ENCODE measurements at places on chromosomes 7 and 10. TPM values are rescaled to one million over a fixed set of nuclear protein-coding genes. Genes with fewer than 3 reads are reported as not detected.

DNA sequence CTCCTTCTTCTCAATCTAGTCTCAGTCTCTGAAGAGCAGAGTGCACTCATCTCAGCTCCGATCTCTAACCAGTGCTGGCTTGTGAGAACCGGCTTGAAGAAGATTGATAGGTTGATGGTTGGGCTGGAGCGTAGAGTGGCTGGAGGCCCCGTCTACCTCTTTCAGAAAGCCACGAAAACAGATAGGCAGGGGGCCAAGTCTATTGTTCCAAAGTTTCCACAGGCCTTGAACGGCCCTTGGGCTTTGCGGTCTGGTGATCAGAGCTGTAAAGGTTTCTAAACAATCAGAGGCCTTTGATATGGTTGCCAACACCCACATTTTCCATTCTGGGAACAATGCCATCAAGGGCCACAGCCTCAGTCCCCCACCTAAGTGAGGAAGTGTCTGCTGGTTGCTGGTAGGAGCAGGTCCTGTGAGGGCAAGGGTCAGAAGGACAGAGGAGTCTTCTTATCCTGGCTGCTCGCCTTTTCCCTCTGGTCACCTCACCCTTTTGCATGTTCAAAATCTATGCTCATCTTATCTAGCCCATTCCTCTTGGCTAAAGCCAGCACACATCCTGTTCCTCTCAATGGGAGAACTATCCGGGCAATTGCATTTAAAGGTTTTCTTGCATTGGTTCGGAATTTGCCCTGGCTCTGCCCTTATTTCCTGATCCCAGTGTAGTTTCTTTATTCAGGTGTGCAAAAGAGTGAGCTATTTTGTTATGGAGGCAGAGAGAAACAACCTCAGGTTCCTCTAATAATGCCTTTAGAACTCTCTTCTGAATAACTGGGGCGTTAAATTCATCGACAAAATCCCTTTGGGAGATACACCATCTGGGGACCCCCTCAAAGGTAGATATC is 70.3 kb upstream of the KMT2E start:
- H3K36me3 ChIP-seq = no peaks in the 10 kb centered on the region
- H3K27me3 ChIP-seq = no peaks in the 10 kb centered on the region
- peak; percentile 100 for DNase-seq
- no peak overlapping the region for H3K4me3 ChIP-seq
- H3K27ac ChIP-seq = peak overlapping the region; percentile 86
- peaks cover 35% of the 10 kb centered on the region for H3K4me1 ChIP-seq

Gene KLF14
- not detected for total RNA-seq

DNA sequence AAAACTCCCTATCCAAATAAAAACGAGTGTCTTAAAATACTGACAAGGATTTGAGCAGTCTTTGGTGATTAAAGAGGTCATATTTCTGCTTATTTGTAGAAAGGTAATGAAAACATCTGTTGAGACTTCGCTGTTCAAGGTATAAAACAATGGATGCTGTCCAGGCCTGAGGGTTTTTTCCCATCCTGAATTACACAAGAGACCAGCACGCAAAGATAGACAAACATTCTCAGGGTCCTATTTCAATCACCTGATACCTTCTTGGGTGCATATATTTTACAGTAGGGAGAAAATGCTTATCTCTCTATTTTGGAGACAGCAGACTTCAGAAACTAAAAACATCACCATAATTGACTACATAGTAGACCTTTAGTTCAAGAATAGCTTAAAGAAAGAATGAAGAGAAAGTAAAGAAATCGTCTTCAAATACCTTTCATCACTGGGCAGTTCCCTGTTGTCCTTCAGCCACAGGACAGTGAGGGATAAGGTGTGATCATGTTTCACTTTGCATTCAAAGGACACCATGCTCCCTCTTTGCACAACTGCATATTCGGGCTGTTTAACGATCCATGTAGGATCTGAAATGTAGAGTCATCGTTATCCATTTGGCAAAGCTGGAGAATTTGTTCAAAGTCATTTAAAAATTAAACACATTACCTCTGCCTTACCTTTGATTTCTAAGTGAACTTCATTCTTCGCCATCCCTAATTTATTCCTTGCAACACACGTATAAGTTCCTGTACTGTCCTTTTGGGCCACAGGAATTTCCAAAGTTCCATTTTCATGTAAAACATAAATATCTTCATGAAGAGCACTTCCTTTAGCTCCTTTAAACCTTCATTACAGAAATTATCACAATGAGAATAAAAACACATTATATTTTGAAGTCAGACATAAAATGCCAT is 63.7 kb upstream of the LAMB4 start:
- no peaks in the 10 kb centered on the region for H3K27me3 ChIP-seq
- H3K27ac ChIP-seq = no peak overlapping the region
- DNase-seq = no peak

Gene GPR22
- total RNA-seq = not detected

DNA sequence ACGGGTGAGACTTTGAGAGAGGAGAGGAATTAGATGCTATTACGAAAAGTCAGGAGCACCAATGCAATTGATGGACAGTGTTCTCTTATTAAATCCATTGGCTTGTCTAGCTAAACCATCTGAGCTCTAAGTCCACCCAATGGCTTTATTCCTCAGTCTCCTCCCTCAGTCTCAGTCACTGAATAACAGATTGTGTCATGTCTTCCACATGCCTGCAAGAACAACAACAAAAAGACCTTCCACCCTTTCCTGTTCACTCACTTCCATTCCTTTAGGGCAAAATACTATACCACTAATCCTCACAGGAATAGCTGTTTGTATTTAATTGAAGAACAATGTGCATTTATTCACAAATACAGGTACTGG is 154.8 kb upstream of the LAMB4 start:
- DNase-seq = peak; percentile 80
- H3K27ac ChIP-seq = peak overlapping the region; percentile 30
- no peak overlapping the region for H3K4me3 ChIP-seq
- H3K36me3 ChIP-seq = no peaks in the 10 kb centered on the region

Gene ELAPOR2
- 63.5 TPM for total RNA-seq

Gene SPDYE3
- total RNA-seq = not detected

- no peaks in the 10 kb centered on the region for H3K4me1 ChIP-seq
- no peak for DNase-seq
- H3K27ac ChIP-seq = no peak overlapping the region
- H3K27me3 ChIP-seq = no peaks in the 10 kb centered on the region
- H3K4me3 ChIP-seq = no peak overlapping the region
Measured at GRCh38 chr10:63497321-63497720, 23.9 kb upstream of the REEP3 start.

Gene CYP3A5
- not detected for total RNA-seq

Gene MCM10
- total RNA-seq = 28.7 TPM

GRCh38 chr10:2145491-2145890 is 408.2 kb upstream of the ADARB2 start:
- H3K4me3 ChIP-seq = no peak overlapping the region
- DNase-seq = no peak
- H3K36me3 ChIP-seq = no peaks in the 10 kb centered on the region

GRCh38 chr10:100502926-100503494 is 16.7 kb downstream of the SEC31B start:
- peaks cover 5% of the 10 kb centered on the region for H3K36me3 ChIP-seq
- no peaks in the 10 kb centered on the region for H3K27me3 ChIP-seq
- no peaks in the 10 kb centered on the region for H3K4me1 ChIP-seq
- H3K4me3 ChIP-seq = no peak overlapping the region

Gene ACTL6B
- total RNA-seq = not detected

Gene MYL10
- total RNA-seq = not detected

DNA sequence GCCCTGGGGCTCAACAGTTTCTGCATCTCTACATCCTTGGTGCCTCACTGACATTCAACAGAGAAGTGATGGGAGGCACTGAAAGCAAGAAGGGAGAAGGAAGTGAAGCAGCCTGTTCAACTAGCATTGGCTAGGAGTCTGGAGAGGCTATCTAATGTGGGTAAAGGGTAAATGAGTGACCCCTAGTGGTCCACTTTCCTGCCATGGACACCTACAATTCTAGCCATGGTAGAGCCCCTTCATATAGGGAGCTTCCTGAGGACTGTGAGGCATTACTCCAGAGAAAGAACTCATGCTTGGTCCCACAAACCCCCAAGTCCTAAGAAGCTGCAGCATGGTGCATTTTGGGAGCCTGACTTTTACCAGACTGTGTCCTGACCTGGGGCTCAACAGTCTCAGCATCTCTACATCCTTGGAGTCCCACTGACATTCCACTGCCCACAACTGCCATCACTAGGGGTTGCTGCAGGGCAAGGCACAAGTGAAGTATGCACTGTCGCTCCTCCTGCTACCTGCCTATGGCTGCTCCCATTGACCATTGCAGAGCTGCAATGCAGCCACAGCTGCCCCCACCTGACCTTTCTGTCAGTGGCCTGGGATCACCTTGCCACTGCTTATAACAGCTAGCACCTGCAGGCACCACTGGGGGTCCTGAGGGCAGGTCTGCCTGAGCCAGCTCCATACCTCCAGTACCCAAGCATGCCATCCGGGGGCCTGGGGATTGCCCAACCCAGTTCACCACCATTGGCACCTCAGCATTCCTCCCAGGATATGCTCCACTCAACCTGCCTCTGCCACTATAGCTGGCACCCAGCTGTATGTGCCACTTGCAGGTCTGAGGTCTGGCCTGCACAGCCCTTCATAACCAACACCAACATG is 44.1 kb upstream of the CDK6 start:
- H3K27me3 ChIP-seq = no peaks in the 10 kb centered on the region
- H3K4me3 ChIP-seq = no peak overlapping the region
- no peaks in the 10 kb centered on the region for H3K36me3 ChIP-seq
- H3K4me1 ChIP-seq = no peaks in the 10 kb centered on the region
- peak; percentile 20 for DNase-seq

- H3K27me3 ChIP-seq = no peaks in the 10 kb centered on the region
- no peaks in the 10 kb centered on the region for H3K36me3 ChIP-seq
- no peaks in the 10 kb centered on the region for H3K4me1 ChIP-seq
- no peak overlapping the region for H3K27ac ChIP-seq
- DNase-seq = no peak
Measured at GRCh38 chr7:3733541-3734140, 432.6 kb downstream of the SDK1 start.

DNA sequence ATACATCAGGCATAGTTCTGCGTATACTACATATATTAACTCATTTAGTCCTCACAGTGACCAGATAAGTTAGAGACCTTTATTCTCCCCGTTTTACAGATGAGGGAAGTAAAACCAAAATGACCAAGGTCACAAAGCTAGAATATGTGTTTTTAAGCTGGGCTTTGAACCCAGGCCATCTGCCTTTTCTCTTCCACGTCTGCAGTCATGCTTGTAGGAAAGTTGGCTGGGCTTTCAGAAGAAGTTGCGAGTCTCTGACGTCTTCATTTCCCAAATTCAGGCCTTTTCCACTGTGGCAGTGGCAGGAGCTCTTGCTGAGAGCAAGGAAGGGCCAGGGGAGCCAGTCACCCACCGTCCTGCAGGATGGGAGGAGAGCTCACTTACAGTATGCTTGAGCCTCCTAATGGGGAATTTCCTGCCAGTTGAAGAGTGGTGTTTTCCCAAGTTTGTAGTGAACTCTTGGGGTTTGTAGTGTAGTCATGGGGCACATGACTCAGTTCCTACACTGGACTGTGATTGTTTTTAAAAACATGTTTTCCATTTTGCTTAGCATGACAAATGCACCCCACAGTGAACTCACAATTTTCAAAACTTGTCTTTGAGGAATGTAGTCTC is 34.2 kb downstream of the CYP17A1 start:
- H3K4me1 ChIP-seq = peaks cover 46% of the 10 kb centered on the region
- peak overlapping the region; percentile 95 for H3K27ac ChIP-seq
- H3K27me3 ChIP-seq = no peaks in the 10 kb centered on the region
- peak; percentile 99 for DNase-seq
- no peak overlapping the region for H3K4me3 ChIP-seq
- H3K36me3 ChIP-seq = peaks cover 3% of the 10 kb centered on the region

DNA sequence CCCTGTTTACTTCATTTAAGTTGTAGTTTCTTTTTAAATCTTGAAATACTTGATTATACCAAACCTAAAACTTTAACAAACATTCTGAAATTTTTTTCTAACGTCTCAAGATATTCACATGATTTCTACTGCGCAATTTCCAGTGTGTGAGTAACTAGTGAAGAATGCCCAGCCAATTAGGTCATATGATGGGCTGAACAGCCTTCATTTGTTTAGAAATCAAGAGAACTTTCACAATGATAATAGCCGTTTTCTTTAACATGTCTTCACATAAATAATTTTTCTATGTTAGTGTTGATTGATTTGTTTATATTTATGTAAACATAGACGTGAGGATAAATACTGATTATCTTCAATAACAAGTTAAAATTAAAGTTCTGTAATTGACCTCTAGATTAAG is 21.8 kb downstream of the STAM start:
- H3K36me3 ChIP-seq = peaks cover 2% of the 10 kb centered on the region
- no peaks in the 10 kb centered on the region for H3K27me3 ChIP-seq
- peak; percentile 76 for DNase-seq
- H3K4me1 ChIP-seq = peaks cover 12% of the 10 kb centered on the region

All from endothelial cell of umbilical vein (primary cell).